Activated naive CD4-positive, alpha-beta T cell treated with anti-CD3 and anti-CD28 coated beads for 36 hours (primary cell): ENCODE measurements at places on chromosomes 1 and 21. TPM values are rescaled to one million over a fixed set of nuclear protein-coding genes. Genes with fewer than 3 reads are reported as not detected.

The AMY1C gene
- total RNA-seq: not detected

The SV2A gene
- 8.6 TPM for total RNA-seq

- H3K36me3 ChIP-seq: no peaks in the 10 kb centered on the region
- H3K4me3 ChIP-seq: no peak overlapping the region
- no peak for DNase-seq
- H3K27me3 ChIP-seq: peaks cover 3% of the 10 kb centered on the region
Measured at GRCh38 chr21:16312321-16312720, 582.5 kb downstream of the USP25 start.

- H3K27me3 ChIP-seq: no peaks in the 10 kb centered on the region
- H3K4me1 ChIP-seq: no peaks in the 10 kb centered on the region
- no peak overlapping the region for H3K4me3 ChIP-seq
Measured at GRCh38 chr21:34333121-34333739, 30.6 kb upstream of the KCNE2 start.

DNA sequence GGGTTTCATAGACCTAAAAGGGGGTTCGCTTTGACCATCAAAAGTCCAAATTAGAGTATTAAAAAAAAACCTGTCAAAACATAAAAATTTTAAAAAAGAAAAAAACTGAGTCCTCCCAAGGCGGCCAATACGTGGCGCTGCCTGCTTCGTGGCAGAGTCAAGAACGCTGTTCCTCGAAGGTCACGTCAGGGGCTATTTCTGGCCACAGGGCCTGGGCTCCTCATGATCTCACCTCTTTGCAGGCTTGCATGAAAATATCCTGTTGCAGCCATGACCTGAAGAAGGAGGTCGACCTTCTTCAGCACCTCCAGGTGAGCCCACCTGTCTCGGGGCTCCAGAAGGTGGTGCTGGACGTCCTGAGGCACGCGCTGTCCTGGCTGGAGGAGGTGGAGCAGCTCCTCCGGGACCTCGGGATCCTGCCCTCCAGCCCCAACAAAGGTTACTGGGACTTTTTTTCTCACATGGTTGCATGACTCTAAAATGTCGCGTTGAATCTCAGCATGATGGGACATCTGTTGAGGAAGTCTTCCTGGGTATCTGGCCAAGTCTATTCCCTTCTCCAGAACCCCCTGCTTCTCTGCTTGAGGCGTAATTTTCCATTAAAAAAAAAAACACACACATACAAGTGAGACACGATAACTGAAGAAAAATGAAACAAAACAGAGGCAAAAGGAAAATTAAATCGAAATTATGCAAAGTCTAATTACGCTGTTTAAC is 80.4 kb upstream of the EFHD2 start:
- no peaks in the 10 kb centered on the region for H3K36me3 ChIP-seq
- no peak for DNase-seq
- H3K27me3 ChIP-seq: peaks cover 2% of the 10 kb centered on the region
- H3K4me3 ChIP-seq: no peak overlapping the region
